ENCODE measurements at places on chromosomes 5 and 9. TPM values are rescaled to one million over a fixed set of nuclear protein-coding genes. Genes with fewer than 3 reads are reported as not detected.

DNA sequence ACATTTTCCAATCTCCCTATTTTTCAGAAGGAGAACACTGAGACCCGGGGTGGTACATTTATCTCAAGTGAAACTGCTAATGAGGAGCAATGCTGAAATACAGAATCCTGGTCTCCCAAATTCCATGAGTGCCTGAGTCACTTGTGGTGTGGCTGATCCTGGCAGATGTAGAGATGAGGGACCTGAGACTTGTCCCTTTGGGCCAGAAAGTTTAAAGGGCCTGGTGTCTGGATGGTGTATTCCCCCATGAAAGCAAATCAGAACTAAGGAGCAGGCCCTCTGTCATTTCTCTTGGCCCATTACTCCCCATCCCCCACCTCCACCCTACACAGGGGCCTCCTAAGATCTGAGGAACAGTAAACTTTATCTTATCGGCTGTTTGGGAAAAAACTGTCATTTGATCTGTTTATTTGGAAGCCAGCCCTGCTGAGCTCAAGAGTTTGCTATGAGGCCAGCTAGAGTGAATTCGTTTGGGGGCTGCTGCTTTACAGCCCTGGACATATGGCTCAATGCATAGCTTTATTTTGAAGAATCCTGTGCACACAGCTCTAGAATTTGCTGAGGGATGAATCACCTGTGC lies 140.3 kb downstream of the LHFPL2 start:
- no peak overlapping the region for H3K4me3 ChIP-seq
- no peak for DNase-seq
- peaks cover 18% of the 10 kb centered on the region for H3K27me3 ChIP-seq
- no peak overlapping the region for H3K27ac ChIP-seq
- H3K4me1 ChIP-seq = peaks cover 8% of the 10 kb centered on the region

Gene BHMT
- total RNA-seq = not detected

GRCh38 chr9:16705111-16705604 lies 165.3 kb downstream of the BNC2 start:
- H3K27ac ChIP-seq = no peak overlapping the region
- DNase-seq = no peak
- H3K4me1 ChIP-seq = no peaks in the 10 kb centered on the region
- H3K27me3 ChIP-seq = no peaks in the 10 kb centered on the region
- H3K4me3 ChIP-seq = no peak overlapping the region

- peak overlapping the region; percentile 24 for H3K27ac ChIP-seq
- DNase-seq = no peak
- peaks cover 34% of the 10 kb centered on the region for H3K27me3 ChIP-seq
Measured at GRCh38 chr9:137044502-137045177, 1.3 kb downstream of the NPDC1 start.

Gene EPB41L4B
- total RNA-seq = 0.44 TPM

GRCh38 chr5:139151902-139152301 lies 46.3 kb downstream of the SIL1 start:
- no peaks in the 10 kb centered on the region for H3K27me3 ChIP-seq
- no peaks in the 10 kb centered on the region for H3K4me1 ChIP-seq
- H3K36me3 ChIP-seq = no peaks in the 10 kb centered on the region
- no peak overlapping the region for H3K4me3 ChIP-seq
- DNase-seq = no peak

DNA sequence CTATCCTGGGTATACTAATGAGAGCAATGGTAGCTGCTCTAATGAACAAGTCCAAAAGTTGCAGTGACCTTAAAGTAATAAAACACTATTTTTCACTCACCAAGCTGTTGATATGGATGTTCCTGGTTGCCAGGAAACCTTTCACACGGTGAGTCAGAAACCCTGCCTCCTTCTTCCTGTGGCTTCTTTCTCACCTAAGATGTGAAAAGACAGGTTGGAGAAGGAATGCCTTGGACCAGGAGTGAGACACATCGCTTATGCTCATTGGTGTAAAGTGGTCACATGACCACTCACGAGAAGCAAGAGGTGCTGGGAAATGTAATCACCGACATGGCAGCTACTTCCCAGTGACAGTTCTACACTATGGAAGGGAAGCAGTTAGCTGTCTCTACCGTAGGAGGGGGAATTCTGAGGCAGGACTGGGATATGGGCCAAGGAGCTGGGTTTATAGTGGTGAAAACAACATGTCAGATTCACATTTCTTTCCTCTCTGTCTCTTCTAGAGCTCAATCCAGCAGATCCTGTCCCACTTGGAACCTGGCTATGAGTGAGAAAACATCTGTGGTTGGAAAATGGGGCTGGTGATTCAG lies 320.4 kb upstream of the KLF4 start:
- no peaks in the 10 kb centered on the region for H3K36me3 ChIP-seq
- H3K27me3 ChIP-seq = no peaks in the 10 kb centered on the region
- no peaks in the 10 kb centered on the region for H3K4me1 ChIP-seq
- H3K27ac ChIP-seq = no peak overlapping the region

DNA sequence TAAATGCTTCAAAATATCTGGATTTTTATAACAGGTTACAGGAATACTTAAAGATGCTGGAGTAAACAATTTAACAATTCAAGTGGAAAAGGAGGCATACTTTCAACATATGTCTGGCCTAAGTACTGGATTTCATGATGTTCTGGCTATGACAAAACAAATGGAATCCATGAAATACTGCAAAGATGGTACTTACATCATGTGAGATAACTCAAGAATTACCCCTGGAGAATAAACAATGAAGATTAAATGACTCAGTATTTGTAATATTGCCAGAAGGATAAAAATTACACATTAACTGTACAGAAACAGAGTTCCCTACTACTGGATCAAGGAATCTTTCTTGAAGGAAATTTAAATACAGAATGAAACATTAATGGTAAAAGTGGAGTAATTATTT lies 35.6 kb downstream of the SLC30A5 start:
- no peak for DNase-seq
- H3K27me3 ChIP-seq = no peaks in the 10 kb centered on the region
- no peak overlapping the region for H3K27ac ChIP-seq
- H3K4me1 ChIP-seq = no peaks in the 10 kb centered on the region

Gene ANKRD18B
- total RNA-seq = 0.92 TPM

GRCh38 chr5:89069591-89069990 lies 186.6 kb upstream of the MEF2C start:
- no peak overlapping the region for H3K27ac ChIP-seq
- no peaks in the 10 kb centered on the region for H3K36me3 ChIP-seq
- no peak overlapping the region for H3K4me3 ChIP-seq
- H3K27me3 ChIP-seq = no peaks in the 10 kb centered on the region

Gene FBP2
- not detected for total RNA-seq

Gene TAF1L
- total RNA-seq = not detected

- H3K4me1 ChIP-seq = no peaks in the 10 kb centered on the region
- H3K27ac ChIP-seq = no peak overlapping the region
- H3K27me3 ChIP-seq = no peaks in the 10 kb centered on the region
- no peak for DNase-seq
- H3K36me3 ChIP-seq = no peaks in the 10 kb centered on the region
- H3K4me3 ChIP-seq = no peak overlapping the region
Measured at GRCh38 chr5:135508496-135509005, 27.2 kb downstream of the NEUROG1 start.

Gene TAF11L5
- total RNA-seq = not detected

Gene RASGRF2
- total RNA-seq = 11.1 TPM

Gene LCN10
- total RNA-seq = 1.2 TPM

All from CD8-positive, alpha-beta memory T cell (primary cell).